Colonic mucosa (tissue), 4 donors: ENCODE measurements at places on chromosomes 11 and 22. TPM values are rescaled to one million over a fixed set of nuclear protein-coding genes. Genes with fewer than 3 reads are reported as not detected.

GRCh38 chr22:50695421-50696250 lies 23.0 kb downstream of the SHANK3 start:
- no peak for DNase-seq
- no peak overlapping the region for H3K27ac ChIP-seq
- no peaks in the 10 kb centered on the region for H3K36me3 ChIP-seq
- H3K4me1 ChIP-seq, result no peaks in the 10 kb centered on the region

- peaks cover 23% of the 10 kb centered on the region for H3K4me1 ChIP-seq
- no peaks in the 10 kb centered on the region for H3K27me3 ChIP-seq
- peak; percentile 90 for DNase-seq
- H3K36me3 ChIP-seq, result no peaks in the 10 kb centered on the region
- peak overlapping the region; percentile 39 for H3K4me3 ChIP-seq
- peak overlapping the region; percentile 86 for H3K27ac ChIP-seq
Observed at GRCh38 chr22:49934891-49935557, 16.6 kb downstream of the CRELD2 start.

DNA sequence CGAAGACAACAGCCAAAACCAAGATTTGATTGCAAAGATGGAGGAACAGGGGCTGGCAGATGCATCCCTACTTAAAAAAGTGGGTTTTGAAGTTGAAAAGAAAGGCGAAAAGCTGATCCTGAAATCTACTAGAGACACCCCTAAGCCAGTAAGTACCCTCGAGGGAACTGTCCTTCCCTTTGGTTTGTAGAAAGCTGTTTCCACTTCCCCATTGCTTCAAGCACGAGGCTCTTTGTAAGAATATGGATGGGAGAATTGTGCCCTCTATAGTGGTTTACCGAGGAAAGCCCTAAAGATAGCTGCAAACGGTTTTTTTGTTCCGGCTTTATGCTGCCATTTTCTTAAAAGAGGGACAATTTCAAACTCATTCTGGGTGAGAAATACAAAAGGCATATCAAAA lies 133.9 kb downstream of the WNT7B start:
- no peak overlapping the region for H3K4me3 ChIP-seq
- no peaks in the 10 kb centered on the region for H3K4me1 ChIP-seq
- H3K36me3 ChIP-seq, result no peaks in the 10 kb centered on the region
- H3K27ac ChIP-seq, result no peak overlapping the region

DNA sequence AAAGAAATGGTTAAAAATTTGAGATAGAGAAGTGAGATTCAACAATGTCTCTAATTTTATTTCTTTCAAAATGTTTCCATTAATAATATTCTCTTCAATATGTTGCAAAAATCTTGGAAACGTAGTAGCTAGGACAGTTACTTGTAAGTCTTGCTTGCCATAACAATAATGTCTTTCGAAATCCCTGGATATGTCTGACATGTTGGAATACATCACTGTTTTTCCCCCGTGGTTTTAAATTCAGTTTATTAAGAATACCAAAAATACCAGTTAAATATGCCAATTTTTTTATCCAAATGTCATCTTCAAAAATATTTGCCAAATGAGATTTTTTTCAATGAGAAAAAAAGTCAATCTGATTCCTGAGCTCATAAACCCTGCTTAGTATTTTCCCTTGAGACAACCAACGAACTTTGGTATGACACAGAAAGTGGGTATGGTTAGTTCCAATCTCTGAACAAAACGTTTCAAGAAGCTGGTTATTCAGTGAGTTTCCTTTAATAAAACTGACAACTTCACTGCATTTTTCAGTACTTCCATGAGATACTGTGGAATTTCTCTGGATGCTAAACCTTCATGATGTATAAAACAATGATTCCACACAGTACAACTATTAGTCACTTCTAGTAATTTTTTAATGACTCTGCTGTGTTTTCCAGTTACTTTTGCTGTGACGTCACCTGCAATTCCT lies 36.7 kb upstream of the AMPD3 start:
- no peaks in the 10 kb centered on the region for H3K4me1 ChIP-seq
- no peak overlapping the region for H3K4me3 ChIP-seq
- no peaks in the 10 kb centered on the region for H3K27me3 ChIP-seq
- no peaks in the 10 kb centered on the region for H3K36me3 ChIP-seq

- H3K27me3 ChIP-seq, result no peaks in the 10 kb centered on the region
- no peak overlapping the region for H3K4me3 ChIP-seq
Observed at GRCh38 chr11:114846416-114846791, 168.1 kb downstream of the NXPE2 start.

- no peaks in the 10 kb centered on the region for H3K4me1 ChIP-seq
- no peak overlapping the region for H3K4me3 ChIP-seq
- no peak overlapping the region for H3K27ac ChIP-seq
- H3K36me3 ChIP-seq, result no peaks in the 10 kb centered on the region
- no peaks in the 10 kb centered on the region for H3K27me3 ChIP-seq
- DNase-seq, result no peak
Observed at GRCh38 chr11:57197762-57198161, 16.0 kb downstream of the LRRC55 start.

DNA sequence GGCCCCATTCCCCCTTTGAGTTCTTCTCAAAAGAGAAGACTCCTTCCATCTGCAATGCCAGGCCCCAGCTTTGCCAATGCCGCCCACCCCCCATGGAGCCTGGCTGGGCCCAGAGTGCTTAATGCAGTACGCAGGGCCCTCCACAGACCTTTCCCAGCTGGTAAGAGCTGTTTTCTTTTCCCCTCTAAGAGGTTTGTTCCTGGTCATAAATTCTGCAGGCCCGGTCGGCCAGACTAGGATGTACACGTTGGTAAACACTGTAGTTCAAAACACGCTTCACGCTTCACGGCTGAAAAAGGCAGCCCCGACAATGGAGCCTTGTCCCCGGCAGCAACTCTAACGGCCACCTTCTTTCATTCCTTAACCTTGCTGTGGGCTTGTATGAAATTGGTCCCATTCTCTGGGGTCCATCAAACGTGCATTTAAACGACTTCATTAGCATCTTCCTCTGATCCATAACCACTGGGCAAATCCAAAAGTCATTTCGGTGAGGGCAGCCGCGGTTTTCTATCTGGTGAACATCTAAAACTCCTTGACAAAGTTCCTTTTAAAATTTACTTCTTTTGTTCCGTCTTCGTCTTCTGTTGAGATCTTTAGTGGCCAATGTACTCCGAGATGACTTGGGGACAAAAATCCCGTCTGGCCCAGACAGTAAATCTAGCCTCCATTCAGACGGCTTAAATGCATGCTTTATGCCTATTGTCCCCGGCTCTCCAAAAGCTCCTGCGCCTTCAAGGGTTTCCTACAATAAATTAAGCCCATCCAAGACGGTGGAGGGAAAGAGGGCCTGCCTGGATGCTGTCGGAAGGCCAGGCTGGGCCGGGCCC lies 60.0 kb upstream of the MYEOV start:
- no peaks in the 10 kb centered on the region for H3K36me3 ChIP-seq
- H3K4me1 ChIP-seq, result no peaks in the 10 kb centered on the region
- peak; percentile 9 for DNase-seq
- H3K27ac ChIP-seq, result no peak overlapping the region
- H3K27me3 ChIP-seq, result no peaks in the 10 kb centered on the region

- no peak overlapping the region for H3K27ac ChIP-seq
- no peak for DNase-seq
- H3K4me3 ChIP-seq, result no peak overlapping the region
- H3K36me3 ChIP-seq, result no peaks in the 10 kb centered on the region
- H3K27me3 ChIP-seq, result no peaks in the 10 kb centered on the region
Observed at GRCh38 chr11:128572965-128573364, 14.4 kb downstream of the ETS1 start.

DNA sequence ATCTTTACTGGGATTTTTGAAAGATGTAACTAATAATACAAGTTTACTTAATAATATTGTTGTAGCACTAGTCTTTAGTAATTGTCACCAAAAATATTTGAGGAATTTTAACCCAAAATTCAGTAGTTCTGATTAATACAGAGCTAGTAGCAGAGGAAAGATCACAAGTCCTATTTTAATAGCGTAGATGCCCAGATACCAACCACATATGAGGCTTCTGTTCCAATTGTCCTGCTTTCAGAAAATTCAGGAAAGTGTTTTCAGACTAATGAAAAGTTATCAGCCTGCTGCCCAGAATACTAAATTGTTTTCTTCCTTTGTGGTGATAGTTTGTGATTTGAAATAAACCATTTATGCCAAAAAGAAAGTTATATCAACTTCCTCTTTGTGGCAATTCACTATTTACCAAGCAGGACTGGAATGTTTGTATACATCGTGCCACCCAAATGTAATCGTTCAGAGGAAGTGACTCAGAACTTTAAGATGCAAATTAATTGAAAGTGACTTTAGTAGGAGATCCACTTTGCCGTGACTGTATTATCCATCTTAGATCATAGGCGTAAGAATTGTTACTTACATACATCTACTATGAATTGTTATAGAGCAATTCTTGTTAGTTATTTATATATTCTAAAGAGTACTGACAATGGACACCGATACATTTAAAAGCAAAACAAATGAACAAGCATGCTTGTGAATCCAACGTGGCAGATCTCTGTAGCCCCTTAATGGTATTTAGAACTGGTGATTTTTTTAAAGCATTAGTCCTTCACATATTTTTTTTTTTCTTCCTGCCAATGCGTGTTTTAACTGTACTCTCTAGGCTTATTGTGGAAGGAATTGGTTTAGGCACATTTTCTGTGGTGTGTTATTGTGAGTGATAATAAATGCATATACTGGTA lies 231.0 kb downstream of the DDX10 start:
- no peak for DNase-seq
- no peak overlapping the region for H3K27ac ChIP-seq
- no peaks in the 10 kb centered on the region for H3K4me1 ChIP-seq

PLAAT2 gene
- total RNA-seq, result 11.1 TPM

LIF gene
- total RNA-seq, result 12.5 TPM

CD3G gene
- total RNA-seq, result 1.6 TPM

RTL10 gene
- 14.1 TPM for total RNA-seq
